Sciatic nerve (tissue), 2 donors: ENCODE measurements at places on chromosomes 7 and 10. TPM values are rescaled to one million over a fixed set of nuclear protein-coding genes. Genes with fewer than 3 reads are reported as not detected.

DNA sequence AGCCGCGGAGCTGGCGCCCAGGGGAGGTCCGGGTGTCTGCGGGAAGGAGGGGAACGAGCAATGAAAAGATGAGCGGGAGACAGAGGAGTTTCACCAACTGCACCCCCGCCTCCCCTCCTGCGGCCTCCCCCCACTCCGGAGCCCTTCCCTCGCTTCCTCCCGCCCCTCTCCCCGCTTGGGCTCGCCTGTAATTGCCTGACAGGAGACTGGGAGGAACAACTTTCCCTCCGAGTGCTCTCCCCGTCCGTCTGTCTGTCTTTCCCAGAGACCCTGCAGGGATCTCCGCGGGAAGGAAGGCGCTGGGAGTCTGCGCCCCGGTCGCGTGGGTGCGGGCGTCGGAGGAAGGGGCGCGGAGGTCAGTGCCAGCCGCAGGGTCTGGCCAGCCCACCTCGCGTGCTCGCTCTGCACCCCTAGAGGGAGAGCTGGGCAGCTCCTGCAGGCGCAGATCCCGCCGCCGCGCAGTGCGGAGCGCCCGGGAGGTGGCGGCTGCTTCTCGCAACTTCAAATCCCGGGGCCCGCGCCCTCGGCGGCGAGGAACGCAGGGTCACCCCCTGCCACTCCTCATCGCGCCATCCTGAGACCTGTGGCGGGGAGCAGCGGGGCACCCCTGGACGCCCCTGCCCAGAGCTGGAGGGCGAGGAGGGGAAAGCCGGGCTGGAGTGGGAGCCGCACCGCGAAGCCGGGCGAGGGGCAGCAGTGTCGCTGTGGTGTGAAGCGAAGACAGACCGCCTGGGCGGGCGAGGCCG lies 511 bp upstream of the NRP1 start:
- DNase-seq = peak; percentile 87

The WNT8B gene
- total RNA-seq = not detected

GRCh38 chr10:77564731-77565589 lies 72.6 kb downstream of the KCNMA1 start:
- no peak for DNase-seq

DNA sequence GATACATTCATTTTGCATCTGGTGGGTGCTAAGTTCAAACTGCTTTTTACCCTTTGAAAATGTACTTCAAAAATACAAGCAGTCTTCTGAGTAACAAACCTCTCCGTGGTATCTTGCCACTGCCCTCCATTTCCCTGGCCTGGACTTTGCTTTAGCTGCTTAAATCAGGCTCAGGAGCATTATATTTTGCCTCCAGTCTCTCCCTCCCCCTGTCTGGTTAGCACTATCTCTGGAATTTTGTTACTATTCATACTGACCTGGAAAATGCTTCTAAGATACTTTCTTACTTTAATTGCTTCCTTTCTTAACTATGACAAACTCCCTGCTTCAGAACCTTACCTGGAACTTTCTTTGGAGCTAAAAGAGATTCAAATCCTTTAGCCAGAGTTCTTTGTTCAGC lies 369.8 kb downstream of the GFRA1 start:
- no peak for DNase-seq

GRCh38 chr7:2104107-2104710 lies 128.5 kb downstream of the MAD1L1 start:
- peak; percentile 94 for DNase-seq

The FBXL13 gene
- total RNA-seq = 2.5 TPM

DNA sequence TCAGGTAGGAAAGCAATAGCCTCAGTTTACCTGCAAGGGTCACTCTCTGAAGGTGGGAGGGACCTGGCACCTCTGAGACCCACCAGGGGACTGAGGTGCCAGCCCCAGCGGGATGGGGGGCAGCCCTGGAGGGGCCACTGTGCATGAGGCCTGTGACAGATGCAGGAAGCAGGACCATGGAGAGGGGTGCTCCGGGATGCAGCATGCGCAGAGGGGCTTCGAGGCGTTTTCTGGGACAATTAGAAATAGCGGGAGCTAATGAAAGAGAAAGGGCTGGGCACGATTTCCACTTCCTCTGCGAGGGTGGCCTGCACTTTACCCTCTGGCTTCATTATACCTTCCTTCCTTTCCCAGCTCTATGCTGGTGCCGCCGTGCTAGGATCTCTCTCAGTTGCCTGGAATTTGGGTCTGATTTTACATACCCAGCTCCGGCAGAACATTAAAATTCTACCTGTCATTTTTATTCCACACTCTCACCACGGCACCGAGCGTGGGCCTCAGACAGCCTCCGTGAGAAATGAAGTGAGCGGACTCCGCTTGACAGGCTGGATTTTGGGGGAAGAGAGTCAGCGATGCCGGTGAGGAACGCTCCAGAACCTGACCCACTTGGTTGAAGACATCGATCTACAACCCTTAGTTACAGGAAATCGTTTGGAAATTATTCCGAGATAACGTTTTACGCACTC lies 333.9 kb upstream of the PFKP start:
- DNase-seq = no peak

The PLEKHS1 gene
- 0.22 TPM for total RNA-seq

The MAT1A gene
- not detected for total RNA-seq

DNA sequence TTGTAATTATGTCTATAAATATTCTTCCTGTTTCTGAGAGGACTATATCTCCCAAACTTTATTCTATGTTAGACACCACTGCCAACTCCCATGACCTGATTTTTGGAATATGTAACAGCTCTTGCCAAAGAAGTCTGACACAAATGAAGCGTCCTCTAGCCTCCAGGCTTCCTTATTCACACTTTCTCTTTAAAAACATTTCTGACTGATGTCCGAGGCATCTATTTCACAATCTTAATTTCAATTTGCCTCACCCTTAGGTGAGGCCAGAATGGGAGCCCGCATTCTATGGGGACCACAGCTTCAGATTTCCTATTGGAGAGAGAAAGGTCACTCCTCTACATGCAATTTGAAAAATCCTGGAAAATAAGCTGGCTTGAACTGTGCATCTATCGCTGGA lies 873.2 kb downstream of the GATA3 start:
- no peak for DNase-seq

DNA sequence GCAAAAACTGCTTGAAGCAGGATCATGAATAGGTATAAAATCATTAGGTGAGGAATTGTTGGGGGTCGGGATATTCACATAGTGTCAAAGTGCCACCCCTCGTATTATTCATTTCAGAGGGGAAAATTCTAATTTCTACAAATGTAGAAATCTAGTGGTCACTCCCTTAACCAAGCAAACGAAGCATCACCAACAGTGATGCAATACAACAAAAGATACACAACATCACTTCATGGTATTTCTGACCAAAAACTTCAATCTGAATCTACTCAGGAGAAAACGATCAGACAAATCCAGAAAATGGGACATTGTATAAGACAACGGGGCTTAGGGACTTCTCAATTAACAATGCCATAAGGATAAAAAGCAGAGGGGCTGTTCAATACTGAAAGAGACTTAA lies 26.3 kb upstream of the FAM170B start:
- DNase-seq = no peak

The RAB19 gene
- total RNA-seq = not detected

- DNase-seq = no peak
These were observed 245.0 kb upstream of the NPY start for GRCh38 chr7:24038993-24039392.

The CD36 gene
- total RNA-seq = 208 TPM

The OR6B1 gene
- not detected for total RNA-seq

The CFAP58 gene
- 0.67 TPM for total RNA-seq

The SPACDR gene
- 3.6 TPM for total RNA-seq

DNA sequence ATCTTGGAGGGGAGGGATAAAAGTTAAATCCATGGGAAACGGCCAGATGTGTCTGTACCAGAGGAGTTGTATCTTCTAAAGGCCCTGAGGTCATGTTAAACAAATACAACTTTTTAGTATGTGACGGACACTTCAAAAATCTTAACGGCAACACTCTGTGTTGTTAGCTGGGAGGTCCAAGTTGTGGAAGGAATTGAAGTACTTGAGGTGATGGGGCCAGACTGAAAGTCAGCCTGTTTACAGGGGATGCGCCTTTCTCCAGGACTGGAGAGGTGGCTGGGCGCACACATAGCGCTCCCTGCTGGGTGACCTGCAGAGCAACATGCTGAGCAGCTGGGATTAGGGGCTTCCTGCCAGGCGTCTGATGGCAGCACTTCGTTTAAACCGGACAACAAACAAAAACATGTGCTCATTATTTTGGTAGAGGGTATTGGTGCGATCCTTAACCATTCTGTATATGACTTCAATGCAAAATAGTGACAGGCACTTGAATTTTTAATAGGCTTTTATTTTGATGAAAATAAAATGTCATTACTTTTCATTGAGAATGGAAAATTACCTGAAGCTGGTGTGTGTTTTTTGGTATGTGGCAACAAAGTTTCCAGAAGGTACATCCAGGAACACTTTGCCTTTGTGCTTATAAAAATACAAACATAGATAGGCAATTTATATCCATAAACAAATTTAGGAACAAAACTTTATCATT lies 198.2 kb downstream of the MLLT10 start:
- DNase-seq = no peak

DNA sequence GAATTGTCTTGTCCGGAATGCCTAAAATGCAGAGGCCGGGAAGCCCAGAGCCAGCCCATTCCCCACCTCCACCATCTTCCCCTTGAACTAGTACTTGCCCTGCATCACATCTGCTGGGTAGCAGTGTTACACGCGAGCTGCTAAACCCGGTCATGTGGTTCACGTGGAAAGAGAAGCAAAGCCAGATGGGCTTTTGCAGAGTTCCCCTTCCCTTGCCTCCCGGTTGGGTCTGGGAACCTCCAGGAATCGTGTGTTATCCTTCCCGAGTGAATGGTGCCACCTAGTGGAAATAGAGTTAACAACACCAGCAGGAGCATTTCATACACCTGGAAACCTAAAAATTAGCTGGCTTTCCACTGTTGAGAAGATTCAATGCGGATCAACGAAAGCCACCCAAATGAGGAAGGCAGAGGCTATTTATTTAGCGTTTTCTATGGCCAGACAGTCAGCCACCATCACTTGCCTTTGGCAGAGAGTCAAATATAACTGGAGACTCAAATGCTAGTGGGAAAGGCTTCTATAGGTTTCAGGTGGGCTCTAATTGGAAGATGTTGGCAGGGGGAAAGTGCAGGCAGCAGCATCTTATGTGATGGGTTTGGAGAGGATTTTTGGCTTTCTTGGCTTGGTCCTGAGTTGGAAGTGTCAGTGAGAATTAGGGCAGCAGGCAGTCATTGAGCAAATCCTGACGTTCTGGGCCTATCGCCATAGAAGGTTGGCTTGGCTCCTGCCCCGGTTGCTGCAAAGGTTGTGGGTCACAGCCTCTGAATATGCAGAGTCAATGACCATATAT lies 12.9 kb upstream of the DENND2A start:
- DNase-seq = peak; percentile 74

- no peak for DNase-seq
These were observed at the start of gene SLC26A3 for GRCh38 chr7:107803009-107803610. Gene SLC26A3 (minus strand): TSS chr7:107803223. CDS start chr7:107794509, 8,714 bp downstream.

The CLCN1 gene
- total RNA-seq = not detected

- DNase-seq = no peak
These were observed 66.5 kb downstream of the SHH start for GRCh38 chr7:155745737-155746136.

DNA sequence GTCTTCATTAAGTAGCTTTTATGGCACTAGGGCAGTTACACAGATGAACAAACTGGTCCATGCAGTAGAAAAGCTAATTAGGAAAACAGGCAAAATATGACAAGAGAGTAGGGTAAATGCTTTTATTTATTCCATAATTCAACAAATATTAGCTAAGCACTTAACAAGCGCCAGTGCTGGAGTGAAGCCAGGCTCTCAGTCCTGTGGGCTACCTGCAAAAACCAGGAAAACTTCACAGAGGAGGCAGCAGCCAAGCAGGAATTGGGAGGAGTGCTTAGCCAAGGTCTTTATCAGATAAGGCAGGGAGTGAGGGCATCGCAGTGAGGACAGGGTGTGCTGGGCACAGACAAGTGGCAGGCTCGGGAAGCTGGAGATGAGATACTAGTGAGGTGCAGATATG lies 4.9 kb upstream of the KAT6B start:
- no peak for DNase-seq

The PDE6C gene
- not detected for total RNA-seq

- DNase-seq = no peak
These were observed 199.2 kb upstream of the KMT2E start for GRCh38 chr7:104814671-104815400.

The MCU gene
- total RNA-seq = 25.5 TPM

- DNase-seq = no peak
These were observed 37.7 kb upstream of the SMARCD3 start for GRCh38 chr7:151286148-151286547.

DNA sequence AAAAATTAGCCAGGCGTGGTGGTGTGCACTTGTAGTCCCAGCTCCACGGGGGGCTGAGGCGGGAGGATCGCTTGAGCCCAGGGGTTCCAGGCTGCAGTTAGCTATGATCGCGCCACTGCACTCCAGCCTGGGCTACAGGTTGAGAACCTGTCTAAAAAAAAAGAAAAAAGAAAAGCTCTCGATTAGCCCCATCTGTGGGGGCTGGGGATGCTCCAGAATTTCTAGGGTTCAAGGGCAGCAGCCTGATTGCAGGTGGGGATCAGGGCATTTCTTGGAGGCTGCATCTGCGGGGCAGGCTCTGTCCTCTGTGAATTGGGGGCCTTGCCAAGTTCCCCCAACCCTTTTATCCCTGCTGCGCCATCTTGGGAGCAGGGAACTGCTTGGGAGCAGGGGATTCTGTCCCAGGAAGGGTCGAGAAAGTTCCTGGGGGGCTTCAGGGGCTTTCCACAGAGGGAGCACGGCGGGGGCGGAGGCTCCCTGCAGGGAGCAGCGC lies 651 bp upstream of the ARPC1A start:
- no peak for DNase-seq

DNA sequence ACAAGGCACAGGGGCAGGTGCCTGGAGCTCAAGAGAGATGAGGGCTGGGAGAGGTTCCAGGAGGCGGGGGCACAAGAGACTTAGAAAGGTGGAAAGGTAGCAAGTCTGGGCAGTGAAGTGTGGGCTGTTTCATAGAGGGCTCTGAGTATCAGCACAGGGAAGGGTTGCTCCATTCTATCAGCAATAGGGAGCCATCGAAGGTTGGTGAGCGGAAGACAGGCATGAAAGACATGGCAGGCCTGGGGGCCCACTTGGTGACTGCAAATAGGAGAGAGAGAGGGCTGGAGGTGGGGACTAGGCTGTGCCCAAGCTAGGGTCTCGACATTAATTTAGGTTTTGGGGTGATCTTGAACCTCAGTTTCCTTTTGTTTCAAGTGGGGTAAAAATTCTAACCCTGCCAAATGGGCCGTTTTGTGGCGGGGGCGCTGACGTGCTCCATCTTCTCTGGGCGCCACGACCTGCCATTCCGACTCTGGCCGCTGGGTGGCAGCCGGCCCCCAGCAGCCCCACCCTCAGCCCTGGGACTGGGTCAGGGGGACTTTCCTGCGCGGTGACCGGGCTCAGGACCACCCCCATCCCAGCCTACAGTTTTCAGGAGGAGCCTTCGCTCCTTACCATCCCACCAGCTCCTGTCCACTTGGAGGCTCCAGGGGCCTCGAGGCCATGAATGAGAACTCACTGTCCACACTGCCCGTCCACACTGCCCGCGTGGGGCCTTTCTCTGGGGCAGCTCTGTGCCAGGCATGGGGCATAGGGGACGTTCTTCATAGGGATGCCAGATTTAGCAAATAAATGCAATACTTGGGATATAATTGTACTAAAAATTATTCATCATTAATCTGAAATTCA lies 37.2 kb upstream of the PCBD1 start:
- no peak for DNase-seq

GRCh38 chr10:11673346-11674280 lies 62.2 kb upstream of the USP6NL start:
- DNase-seq = no peak

The SMO gene
- total RNA-seq = 24.8 TPM

- no peak for DNase-seq
These were observed 145.7 kb downstream of the AHR start for GRCh38 chr7:17444151-17444550.

- DNase-seq = no peak
These were observed 67.4 kb downstream of the NEURL1 start for GRCh38 chr10:103560886-103561285.

The LLCFC1 gene
- total RNA-seq = not detected
